AG08396 (cell line): ENCODE measurements at places on chromosomes 2 and 18.

DNA sequence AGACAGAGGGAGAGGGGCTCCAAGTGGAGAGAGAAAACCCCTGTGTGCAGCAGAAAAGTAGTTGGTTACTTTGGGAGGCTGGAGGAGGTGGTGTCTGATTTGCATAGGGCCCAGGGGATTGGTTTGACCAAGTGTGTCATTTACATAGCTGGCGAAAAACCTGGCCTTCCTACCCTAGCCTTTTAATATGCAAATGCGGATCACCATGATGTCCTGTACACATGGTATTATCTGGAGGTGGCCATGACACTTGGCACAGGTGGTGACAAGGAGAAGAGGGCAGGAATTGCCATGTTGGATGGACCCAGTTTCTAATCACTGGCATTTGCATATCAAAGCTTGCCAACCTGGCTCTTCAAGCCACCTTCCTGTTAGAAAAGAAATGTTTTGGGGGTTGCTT is 120.8 kb upstream of the CHAC2 start:
- no peak for DNase-seq

DNA sequence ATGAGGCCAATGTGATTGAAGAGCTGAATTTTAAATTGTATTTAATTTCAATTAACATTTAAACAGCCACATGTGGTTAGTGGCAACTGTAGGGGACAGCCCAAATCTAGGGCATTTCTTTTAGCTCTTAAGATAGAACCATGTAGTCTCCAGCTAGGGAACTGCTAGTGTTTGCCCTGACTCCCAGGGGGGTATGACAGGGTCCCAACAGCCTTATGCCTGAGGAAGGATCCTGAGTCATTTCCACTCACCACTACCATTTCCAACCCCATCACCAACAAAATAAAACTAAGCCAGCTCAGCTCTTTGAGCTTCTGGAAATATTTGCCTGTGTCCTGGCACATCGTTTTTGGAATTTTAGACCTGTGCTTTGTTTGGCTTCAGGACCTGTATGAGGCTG is 13.7 kb upstream of the GMCL1 start:
- no peak for DNase-seq

DNA sequence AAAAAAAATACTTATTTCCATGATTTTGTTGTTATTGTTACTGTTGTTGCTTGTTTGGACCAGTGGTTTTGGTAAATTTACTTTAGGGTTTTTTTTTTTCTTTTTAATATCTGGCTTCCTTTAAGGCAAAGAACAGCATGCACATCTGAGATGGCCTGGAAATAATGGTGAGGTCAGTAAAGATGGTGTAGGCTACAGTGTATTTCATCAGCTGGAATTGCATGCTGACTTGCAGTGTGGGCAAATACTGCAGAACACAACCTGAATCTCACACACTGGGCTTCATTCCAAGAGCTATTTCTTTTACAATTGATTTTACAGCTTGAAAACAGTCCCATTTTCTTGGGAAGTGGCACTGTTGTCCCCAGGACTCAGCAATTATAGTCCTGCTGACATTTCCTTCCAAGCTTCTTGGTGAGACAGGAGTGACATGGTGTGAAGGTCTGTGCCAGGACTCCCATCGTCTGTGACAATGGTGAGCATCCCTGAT is 376.1 kb upstream of the SOX11 start:
- DNase-seq = no peak

DNA sequence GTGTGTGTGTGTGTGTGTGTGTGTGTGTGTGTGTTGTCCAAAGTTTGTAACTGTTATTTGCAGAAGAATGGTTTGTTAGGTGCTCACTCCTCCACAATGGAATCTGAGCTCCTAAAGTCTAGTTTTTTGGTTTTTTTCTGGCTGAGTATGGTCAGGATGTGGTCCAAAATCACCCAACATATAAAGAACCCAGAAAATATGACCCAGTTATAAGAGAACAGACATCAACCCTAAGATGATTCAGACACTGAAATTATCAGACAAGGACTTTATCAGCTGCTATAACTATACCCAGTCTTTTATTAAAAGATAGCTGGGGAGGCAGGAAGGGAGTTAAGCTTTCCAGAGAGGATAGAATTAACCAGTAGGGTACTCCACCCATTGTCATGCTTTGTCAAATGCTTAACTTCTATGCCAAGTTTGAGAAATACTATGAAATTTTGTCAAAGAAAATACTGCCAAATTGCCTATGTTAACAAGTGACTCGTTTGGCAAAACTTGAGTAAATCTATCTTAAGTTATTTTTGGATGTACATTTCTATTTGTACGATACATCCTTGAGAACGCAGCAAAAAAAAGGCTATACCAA is 57.5 kb downstream of the TANK start:
- DNase-seq = no peak

GRCh38 chr2:1674766-1675397 is 69.4 kb downstream of the PXDN start:
- DNase-seq = no peak

DNA sequence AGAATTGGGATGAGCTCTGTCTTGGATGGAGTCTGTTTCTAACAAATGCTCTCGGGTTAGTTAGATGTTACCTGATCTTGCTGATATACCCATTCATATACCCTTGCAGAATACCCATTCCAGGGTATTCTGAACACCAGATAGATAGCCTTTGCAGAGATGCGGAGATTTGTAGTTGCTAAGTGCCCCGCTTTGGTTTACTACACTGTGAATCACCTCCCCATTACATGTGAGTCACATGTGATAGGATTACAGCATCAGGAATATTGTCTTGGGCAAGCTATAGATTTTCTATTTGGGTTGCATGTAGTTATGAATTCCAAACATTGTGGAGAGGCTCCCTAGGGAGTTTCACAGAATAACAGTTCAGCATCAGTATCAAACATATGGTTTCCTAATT is 3.8 kb downstream of the VSNL1 start:
- no peak for DNase-seq

DNA sequence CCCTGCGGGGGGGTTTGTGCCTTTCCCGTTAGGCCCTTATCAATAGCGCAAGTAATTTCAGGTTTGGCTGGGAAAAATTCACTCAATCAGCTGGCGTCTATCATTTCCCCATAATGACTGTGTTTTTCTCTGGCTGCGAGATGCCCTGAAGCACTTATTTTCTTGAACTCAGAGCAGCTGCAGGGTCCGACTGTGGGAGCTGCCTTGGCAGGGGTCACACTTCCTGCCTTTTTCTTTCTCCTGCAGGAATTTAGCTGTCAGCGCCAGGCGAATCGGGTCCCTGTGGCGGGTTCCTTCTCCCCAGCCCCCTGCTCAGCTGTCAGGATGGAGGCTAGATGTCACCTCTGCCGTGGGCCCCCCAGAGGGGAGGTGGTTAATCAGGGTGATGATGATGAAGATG is 81.3 kb upstream of the HPCAL1 start:
- DNase-seq = no peak

DNA sequence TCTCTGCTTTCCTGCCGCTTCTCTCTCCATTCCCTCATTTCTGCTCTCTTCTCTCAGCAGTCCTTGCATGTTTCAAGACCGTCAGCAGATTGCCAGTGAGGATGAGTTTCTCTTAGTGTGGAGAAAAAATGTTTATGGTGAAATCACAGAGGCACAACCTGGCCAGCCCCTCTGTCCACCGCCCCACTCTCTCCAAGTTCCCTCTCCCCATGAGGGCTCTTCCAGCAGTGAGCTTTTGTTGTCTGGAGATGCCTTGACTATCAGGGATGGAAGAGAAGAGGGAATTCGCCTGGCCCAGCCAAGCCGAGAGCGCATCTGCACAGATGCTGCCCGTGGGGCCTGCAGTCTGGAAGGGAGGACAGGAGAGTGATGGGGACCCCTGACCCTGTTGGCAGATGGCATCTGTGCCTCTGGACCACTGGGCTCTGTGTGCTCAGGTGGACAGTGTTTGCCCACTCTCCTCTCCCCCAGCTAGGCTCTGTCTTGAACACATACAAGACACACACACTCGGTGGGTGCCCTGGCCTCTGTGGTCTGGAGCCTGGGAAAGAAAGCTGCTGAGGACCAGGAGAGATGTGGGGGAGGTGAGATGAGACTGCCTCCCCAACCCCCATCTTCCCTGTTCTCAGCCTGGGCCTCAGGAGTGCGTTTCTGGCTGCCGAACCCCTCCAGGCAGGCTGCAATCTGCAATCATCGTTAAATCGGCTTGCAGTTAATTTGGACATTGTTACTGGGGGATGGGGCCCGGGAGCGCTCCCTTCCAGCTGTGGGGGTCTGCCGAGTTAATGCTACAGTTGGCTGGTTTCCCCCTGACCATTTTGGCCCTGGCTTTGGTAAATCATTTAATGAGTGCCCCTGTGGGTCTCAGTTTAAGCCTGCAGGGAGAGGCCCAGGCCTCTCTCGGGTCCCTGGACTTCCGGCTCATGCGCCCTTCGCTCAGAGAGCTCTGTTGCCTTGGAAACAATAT is 4.5 kb downstream of the ITM2C start:
- DNase-seq = no peak

- DNase-seq = no peak
Observed at GRCh38 chr2:161796192-161796591, 172.0 kb downstream of the SLC4A10 start.

DNA sequence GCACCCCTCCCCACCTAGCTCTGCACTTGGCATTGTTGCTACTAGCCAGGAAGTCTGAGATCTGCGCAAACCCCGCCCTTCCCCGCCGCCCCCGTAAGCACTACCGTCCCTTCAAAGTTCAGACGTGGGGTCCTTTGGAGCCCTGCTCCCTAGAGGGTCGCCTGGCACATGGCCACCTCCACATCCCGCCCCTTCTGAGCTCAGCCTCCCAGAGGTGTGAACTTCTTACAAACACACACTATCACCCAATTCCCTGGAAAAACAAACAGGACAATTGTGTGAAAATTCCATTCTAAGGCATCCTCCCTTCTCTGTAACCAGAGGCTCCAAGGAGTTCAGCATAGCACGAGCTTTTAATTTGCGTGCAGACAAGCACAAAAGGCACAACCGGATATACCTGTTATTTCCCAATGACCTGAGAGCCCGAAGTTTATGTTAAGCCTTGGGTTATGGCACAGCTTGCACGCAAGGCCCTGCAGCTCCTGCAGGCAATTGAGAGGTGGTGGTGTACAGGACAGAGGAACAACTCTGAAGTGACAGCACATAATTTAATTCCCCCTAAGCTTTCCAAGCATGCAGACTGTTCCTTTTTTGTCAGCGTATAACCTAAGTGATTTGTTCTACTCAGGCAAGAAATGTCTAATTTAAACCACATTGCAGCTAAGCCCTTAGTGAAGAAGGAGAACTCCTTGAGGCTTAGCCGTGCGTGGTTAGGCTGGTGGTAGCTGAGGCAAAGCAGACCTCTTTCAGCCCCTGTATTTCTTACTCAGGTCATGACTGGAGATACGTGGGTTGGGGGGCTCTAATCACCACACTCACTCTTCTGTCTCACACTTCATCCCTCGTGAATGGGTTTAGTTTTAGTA is 20.3 kb upstream of the CYP1B1 start:
- DNase-seq = no peak

DNA sequence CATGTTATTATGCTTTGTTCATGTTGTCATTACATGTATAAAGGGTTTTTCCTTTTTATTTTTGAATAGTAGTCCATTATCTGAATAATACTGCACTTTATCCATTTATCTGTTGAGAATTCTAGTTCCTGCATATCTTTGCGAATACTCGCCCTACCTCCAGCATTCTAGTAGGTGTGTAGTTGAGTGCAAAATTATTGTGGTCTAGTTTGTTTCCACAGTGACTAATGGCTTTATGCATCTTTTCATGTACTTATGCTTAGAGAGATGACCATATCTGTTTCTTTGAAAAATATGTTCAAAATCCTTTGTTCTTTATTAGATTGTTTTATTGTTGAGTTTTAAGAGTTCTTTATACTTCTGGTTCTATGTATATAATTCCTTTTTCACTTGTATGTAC is 48.8 kb downstream of the EIF5B start:
- DNase-seq = no peak

GRCh38 chr2:136131961-136132824 is 14.2 kb upstream of the CXCR4 start:
- no peak for DNase-seq

DNA sequence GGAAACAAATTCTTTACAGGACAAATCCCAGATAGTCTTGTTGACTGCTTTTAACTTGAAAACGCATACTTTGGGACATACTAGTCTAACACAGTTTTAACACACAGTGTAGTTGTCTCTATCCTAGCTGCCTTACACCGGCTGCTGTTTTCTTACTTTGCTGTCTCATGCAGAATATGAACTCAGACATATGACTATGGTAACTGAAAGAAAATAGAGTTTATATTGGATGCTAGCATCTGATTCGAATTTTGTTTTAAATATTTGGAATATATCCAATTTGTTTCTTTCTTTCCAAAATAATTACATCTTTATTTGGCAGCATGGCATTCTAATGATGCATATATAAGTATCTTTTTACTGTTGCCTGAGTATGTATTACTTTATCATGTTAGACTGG is 69.8 kb downstream of the ANKRD12 start:
- DNase-seq = no peak

DNA sequence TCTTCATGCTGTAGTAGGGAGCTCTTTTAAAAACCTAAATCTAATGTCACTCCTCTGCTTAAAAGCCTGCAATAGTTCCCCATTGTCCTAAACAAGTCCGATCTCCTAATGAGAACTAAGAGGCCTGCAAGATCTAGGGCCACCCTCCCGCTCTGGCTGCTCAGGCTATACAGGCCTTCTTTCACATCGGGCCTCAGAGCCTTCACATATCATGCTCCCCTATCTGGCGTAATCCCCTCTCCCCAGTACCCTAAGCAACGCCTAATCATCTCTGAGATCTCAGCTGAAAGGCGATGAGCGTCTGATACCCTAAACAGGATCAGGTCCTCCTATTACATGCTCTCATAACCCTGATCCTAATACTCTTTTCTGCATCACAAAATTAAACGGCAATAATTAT is 1.9 kb downstream of the MAP4K3 start:
- DNase-seq = no peak

GRCh38 chr2:68824831-68825230 is 46.4 kb downstream of the BMP10 start:
- DNase-seq = peak; percentile 44

GRCh38 chr2:181836583-181836982 is 54.9 kb upstream of the ITPRID2 start:
- no peak for DNase-seq

GRCh38 chr2:234451852-234452625 is 44.8 kb downstream of the ARL4C start:
- DNase-seq = peak; percentile 76

- no peak for DNase-seq
Observed at GRCh38 chr18:59728816-59729215, 31.6 kb upstream of the CCBE1 start.

GRCh38 chr2:186009341-186009740 is 270.7 kb downstream of the FSIP2 start:
- DNase-seq = no peak

DNA sequence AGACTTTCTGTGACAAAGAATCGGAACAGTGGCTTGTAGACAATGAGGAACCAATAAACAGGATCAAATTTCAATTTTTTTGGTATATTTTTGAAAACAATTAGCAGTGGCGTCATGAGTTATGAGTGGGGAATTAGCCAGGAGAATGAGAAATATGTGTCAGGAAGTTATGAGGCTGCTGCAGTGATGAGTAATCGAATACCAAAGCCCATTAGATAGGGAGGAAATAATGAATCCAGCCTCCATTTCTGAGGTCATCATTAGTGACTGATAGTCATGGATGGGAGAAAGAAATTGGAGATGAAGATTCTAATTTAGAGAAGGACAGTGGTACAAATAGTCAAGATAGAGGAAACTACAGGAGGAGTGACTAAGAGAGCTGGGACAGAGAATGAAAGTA is 673.1 kb upstream of the VRK2 start:
- DNase-seq = no peak
